ENCODE measurements at places on chromosomes 7 and 10.

GRCh38 chr10:62025901-62026879 lies 124.7 kb downstream of the ARID5B start:
- no peak for DNase-seq

GRCh38 chr7:40014376-40014775 lies 64.3 kb downstream of the CDK13 start:
- DNase-seq: no peak

DNA sequence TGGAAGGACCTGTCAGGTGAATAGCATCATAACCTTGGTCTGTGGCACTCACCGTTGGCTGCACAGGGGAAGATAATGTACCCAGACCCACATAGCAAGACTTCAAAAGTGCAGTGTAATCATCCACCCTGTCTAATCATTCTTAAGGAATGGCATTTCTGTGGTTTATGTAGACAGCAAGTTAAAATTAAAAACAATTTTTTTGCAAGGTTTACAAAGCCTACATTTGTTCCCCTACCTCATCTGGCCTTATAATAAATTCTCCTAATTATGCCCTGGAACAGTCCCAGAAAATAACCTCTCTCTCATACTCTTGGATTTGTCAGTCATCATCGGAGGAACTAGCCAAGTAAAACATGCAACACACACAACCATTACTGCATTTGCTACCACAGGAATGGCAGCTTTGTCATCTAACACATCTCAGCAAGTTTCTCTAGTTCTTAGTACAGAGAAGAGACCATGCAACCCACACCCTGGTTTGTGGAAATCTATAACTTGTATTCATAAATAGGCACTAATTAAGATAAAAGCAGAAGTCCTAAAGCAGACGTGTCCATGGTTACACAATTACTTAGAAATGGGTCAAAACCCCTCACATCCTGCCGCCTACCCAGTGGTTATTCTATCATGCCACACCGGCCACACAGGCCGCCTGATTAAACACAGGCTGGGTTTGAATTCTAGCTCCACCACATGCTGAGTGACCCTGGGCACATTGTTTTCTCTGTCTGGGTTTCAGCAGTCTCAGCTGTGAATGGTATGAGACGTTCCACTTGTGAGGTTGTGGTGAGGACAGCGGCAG lies 19.1 kb downstream of the ABLIM1 start:
- no peak for DNase-seq

DNA sequence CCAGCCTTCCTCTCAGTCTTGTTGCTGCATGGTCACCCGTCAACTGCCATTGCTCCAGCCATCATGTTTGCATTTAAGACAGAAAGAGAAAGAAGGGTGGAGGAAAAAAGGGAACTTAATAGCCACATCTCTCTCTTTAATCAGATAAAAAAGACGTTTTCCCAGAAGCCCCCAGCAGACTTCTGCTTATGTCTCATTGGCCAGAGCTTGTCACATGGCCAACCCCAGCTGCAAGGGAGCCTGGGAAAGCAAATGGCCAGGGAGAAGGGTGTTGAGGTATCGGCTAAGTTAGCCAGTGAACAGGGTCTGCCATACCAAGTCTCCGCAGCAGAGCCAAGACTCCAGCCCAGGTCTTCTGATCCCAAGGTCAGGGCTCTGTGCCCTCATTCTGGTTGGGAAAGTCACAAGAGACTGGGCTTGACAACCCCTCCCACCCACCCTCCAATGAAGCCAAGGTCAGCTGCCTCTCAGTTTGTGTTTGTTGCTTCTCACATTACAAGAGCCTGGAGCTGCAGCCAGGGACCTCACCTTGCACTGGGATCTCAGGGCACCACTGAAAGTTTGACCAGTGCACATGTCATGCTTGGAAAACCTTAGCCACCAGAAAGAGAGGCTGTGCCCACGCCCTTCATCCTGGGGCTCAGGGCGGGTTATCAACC lies 80.3 kb upstream of the LYZL2 start:
- DNase-seq: no peak

- no peak for DNase-seq
These were observed 31.2 kb downstream of the IL2RA start for GRCh38 chr10:6030940-6031339.

- DNase-seq: no peak
These were observed 197.1 kb upstream of the LYZL2 start for GRCh38 chr10:30826679-30827078.

DNA sequence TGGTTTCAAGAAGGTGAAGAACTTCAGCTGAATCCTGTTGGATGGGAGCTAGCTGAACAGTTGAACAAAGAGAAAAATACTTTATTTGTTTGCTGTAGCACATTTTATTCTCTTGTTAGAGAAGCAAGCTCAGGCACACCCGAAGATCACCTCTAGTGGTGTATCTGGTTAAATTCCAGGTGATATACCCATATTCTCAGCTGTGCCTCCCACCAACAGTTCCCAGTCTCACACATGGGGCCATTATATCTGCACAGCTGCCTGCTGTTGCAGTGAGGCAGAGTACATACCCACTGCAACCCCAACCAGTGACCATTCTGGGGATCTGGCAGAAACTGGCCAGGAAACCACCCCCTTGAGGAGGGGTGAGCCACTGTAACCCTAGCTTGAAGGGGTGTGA lies 9.2 kb downstream of the BTAF1 start:
- no peak for DNase-seq

DNA sequence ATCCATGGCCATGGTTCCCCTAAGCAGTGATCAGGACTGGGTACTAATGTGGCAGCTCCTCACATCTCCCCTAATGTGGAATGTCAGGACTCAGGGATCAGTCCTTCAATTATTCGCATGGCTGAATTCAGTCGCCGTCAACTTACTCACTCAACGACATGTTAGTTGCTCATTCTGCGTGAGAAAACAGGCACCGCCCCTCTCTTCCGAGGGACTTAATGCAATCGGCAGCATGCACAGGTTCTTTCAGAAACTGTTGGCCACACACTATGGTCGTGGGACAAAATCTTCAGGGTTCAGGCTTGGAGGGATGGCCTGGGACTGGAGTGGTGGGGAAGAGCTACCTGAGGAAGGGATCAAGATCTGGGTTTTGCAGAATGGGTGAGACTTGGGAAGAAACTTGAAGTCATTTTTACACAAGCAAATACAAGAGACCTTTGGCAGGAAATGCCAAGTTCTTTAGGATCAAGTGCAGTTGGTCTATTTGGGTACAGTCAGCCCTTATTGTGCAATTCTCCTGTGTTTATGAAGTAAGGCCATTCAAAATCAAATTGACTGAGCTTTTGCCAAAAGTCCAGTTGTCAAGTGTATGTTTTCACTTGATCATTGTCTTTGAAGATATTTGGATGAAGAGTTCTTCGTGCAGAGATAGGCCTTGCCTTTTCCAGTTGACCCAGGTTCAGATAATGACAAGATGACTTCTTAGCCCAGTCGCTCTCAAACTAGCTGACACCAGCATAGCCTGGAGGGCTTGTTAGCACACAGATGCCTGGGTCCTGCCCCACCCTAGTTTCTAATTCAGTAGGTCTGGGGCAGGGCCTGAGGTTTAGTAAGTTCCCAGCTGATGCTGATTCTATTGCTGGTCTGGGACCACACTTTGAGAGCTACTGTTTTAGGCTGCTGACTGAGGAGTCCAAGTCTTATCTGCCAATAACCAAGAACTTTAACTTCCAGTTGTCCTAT lies 48.5 kb downstream of the LRRC18 start:
- no peak for DNase-seq

DNA sequence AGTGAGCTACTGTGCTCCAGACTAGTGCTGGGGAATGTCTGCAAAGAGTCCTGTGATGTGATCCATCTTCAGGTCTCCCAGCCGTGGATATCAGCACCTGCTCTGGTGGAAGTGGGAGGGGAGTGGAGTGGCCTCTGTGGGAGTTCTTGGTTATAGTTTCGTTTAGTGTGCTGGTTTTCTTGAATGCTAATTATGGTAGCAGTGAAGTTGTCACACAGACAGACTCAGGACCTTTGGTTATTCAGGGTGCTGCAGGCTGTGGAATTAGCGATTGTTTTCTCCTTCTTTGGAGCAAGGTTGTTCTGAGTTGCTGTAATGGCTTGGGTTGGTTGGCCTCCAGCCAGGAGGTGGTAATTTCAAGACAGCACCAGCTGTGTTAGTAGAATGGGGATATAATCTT lies 132.7 kb upstream of the HGF start:
- no peak for DNase-seq

GRCh38 chr7:33558549-33559323 lies 346.6 kb upstream of the BMPER start:
- DNase-seq: no peak

DNA sequence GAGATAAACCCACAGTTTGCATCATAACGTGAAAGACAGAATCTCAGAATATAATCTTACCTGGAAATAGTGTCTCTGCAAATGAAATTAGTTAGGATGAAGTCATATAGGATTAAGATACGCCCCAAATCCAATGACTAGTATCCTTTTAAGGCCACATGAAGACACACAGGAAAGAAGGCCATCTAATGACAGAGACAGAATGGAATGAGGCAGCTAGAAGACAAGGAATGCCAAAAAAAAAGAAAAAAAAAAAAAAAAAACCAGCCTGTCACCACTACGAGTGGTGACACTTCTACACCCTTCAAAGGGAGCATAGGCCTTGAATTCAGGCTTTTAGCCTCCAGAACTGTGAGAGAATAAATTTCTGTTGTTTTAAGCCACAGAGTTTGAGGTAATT lies 82.9 kb downstream of the HYCC1 start:
- DNase-seq: no peak

GRCh38 chr10:44926751-44927351 lies 15.7 kb downstream of the TMEM72 start:
- DNase-seq: peak; percentile 20

GRCh38 chr10:115918812-115919211 lies 354.2 kb downstream of the GFRA1 start:
- DNase-seq: no peak

DNA sequence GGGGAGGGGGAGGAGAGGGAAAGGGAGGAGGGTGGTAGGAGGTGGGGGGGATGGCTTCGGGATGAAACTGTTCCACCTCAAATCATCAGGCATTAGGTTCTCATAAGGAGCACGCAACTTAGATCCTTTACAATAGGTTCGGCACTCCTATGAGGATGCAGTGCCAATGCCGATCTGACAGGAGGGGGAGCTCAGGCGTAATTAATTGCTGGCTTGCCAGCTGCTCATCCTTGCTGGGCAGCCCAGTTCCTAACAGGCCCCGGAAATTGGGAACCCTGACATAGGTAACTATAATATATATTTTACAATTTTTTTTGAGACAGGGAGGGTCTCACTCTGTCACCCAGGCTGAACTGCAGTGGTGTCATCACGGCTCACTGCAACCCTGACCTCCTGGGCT lies 118.8 kb upstream of the SFMBT2 start:
- DNase-seq: no peak

GRCh38 chr7:110486549-110486948 lies 604.4 kb upstream of the LRRN3 start:
- no peak for DNase-seq

- DNase-seq: no peak
These were observed 54.1 kb upstream of the PPIF start for GRCh38 chr10:79292891-79293746.

GRCh38 chr10:35979116-35979515 lies 337.0 kb upstream of the FZD8 start:
- DNase-seq: no peak

- no peak for DNase-seq
These were observed 15.6 kb upstream of the PPIF start for GRCh38 chr10:79331709-79332108.

DNA sequence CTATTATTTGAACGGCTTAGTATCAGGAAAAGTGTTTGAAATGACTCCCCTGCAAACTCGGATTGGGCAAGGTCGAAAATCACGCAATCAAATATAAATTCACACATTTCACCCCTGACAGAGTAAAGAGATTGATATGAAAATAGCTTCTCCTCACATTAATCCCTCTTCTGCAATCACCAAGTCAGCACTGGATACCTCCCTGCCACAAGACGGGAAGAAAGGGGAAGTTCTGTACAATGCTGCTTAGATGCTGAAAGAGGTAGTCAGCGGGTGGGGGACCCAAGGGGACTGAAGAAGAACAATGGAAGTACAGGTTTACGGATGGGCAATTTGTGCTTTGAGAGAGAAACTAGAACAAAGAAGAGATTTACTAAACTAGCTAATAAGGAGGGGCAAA lies 72.0 kb upstream of the ANK3 start:
- DNase-seq: no peak

GRCh38 chr10:132408823-132409666 lies 12.0 kb downstream of the PWWP2B start:
- no peak for DNase-seq

- DNase-seq: no peak
These were observed 14.1 kb downstream of the GLI3 start for GRCh38 chr7:42222891-42223290.

DNA sequence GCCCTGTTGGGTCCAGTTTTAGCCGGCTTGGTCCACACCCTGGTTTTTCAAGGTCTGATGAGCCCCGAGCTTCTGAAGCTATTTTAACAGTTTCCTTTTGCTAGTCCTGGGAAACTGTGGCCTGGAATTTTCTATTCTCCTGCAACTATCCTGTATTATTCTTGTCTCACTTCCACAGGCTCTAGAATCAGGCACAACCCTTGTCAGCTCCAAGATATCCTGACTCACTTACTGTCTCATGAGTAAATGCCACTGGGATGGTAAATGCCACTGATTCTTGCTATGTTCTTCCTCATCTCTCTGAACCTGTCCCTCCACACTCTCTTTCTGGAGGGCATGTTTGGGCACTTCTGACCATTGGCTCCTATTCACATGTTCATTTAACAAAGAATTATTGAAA lies 611.5 kb upstream of the IGFBP3 start:
- no peak for DNase-seq

GRCh38 chr7:106314875-106315274 lies 30.1 kb upstream of the NAMPT start:
- no peak for DNase-seq

DNA sequence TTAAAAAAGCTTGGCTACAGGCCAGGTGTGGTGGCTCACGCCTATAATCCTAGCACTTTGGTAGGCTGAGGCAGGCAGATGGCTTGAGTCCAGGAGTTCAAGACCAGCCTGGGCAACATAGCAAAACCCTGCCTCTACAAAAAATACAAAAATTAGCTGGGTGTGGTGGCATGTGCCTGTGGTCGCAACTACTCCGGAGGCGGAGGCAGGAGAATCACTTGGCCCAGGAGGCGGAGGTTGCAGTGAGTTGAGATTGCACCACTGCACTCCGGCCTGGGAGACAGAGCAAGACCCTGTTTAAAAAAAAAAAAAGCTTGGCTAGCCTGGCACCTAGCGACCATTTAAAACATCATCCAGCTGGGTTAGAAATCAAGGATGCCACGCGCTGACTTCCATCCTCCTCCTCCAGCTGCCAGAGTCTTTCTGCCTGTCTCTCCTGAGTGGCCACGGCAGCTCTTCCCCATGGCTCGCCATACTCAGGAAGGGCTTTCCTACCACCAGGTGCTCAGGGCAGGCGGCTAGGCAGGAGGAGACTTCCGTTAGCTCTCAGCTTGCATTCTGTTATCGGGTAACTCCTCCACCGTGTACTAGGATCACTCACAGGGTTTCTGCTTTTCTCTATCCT lies 45.0 kb downstream of the DENND2A start:
- peak; percentile 35 for DNase-seq

DNA sequence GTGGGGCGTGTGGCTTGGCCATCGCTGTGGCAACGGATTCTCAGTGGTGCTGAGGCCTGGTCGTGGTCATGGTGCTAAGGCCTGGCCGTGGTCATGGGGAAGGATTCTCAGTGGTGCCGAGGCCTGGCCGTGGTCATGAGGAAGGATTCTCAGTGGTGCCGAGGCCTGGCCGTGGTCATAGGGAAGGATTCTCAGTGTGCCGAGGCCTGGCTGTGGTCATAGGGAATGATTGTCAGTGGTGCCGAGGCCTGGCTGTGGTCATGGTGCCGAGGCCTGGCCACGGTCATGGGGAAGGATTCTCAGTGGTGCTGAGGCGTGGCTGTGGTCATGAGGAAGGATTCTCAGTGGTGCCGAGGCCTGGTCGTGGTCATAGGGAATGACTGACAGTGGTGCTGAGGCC lies 327.9 kb downstream of the ADARB2 start:
- DNase-seq: no peak
